Mucosa of descending colon (tissue), 3 donors: ENCODE measurements at places on chromosomes 6 and 20. TPM values are rescaled to one million over a fixed set of nuclear protein-coding genes. Genes with fewer than 3 reads are reported as not detected.

DNA sequence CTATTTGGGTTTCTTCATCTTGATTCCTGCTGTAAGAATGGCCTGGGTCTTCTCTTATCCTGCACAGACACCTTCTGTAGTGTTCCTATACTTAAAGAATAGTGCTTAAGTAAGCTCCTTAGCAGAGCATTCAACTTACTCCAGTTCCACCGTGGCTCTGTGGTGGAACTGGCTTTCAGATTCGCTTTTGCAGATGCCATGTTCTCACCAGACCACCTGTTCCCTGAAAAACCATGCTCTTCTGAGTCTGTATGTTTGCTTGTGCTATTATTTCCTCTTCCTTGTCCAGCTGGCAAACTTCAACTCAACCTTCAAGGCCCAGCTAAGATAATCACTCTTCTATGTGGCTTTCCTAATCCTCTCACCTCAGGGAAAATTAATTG, 4.9 kb downstream of the ELMO2 start:
- DNase-seq, result no peak

DNA sequence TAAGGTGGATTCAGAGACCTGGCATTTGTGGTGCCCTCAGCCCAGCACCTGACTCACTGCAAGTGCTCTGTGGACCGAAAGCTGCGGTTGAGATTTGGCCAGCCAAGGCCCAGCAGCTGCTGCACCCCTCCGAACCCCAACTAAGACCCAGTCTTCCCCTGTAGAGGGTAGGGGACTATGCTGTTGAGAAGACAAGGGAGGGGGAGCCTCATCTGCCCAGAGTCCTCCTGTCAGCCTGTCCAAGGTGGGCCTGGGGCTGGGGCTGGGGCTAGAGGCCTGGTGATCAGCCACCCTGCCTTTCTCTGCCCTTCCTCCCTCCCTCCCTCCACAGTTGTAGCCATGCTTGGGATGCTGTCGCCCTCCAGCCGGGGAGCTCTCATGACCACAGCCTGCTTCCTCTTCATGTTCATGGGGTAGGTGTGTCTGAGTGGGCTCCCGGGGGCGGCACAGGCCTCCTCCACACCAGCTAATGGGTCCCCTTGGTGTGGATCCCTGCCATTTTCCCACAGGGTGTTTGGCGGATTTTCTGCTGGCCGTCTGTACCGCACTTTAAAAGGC, 40.9 kb downstream of the TM9SF4 start:
- no peak for DNase-seq

DNA sequence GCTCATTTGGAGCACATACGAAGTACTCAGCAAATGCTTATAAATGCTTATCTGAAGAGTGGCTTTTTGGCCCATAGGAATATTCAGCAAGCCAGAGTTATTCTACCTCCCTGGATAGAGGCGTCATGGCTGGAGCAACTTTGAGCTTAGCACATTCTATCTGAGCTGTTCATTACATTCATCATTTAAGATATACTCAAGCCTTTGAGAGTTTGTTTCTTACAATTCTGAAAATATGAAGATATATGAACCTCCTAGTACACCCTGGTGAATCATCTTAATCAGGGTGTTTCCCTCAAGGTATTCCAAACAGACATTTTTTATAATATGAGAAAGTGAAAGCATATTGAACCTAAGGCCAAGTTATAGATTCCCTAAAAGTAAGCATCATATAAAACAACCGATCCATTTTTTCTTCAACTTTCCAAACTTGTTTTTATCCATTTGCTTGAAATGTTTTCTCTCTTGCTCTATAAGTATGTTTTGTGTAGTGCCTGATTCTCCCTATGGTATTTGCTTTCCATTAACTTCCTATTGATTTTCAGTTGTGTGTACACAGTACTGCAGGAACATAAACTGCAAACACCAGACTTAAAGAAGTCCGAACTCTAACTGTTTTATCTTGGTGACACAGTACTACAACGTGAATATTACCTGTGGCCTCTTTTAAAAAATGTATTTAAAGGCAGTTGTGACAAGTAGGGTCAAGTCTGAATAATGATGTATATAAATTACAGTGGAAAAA, 139.7 kb upstream of the PTPRK start:
- DNase-seq, result no peak

GRCh38 chr6:128124713-128125112, 223.9 kb upstream of the THEMIS start:
- no peak for DNase-seq

GRCh38 chr6:35857853-35858252, 52.7 kb downstream of the LHFPL5 start:
- DNase-seq, result no peak

DNA sequence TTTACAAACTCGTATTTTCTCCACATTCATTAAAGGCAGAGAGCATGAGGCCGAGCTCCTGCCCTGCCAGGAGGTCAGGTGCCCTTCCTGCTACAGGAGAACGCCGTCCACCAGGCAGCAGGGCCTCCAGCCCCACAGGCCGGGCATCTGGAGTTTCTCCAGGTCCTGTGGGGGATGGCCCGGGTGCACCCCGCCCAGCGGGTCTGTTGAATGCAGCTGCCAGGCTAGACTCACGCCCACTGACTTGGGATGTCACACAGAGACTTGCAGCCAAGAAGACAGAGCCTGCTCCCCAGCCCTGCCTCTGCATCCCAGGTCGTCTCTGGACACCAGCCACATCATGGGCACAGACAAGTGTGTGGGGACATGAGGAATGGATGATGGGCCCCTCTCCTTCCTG, 376.4 kb downstream of the CDH4 start:
- DNase-seq, result no peak

Gene MATN4
- 0.22 TPM for total RNA-seq

Gene ZC2HC1B
- not detected for total RNA-seq

Gene BANF2
- total RNA-seq, result not detected

Gene RAET1E
- total RNA-seq, result not detected
